ENCODE measurements at places on chromosomes 4 and X.

- no peak for DNase-seq
Measured at GRCh38 chrX:154486052-154486395, 391 bp downstream of the UBL4A start.

GRCh38 chr4:52957835-52958631 lies 95.9 kb downstream of the RASL11B start:
- DNase-seq, result no peak

- DNase-seq, result peak; percentile 55
Measured at GRCh38 chr4:14022456-14022855, 394.9 kb upstream of the BOD1L1 start.

DNA sequence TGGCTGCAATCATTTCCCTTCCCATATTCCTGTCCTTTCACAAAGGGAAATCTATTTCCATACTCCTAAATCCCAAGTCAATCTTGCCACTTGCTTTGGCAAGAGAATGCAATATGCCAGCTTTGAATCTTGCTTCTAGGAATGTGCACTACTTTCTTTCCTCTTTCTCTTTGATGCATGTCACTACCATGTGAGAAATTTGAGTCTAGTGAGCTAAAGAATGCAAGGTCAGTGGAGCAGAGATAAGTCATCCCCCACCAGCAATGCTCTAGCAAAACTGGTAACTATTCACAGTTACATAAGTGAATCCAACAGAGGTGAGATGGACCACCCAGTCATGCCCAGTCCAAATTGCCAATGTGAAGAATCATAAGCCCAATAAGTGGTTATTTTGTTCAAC lies 910.4 kb downstream of the RAB28 start:
- peak; percentile 3 for DNase-seq

DNA sequence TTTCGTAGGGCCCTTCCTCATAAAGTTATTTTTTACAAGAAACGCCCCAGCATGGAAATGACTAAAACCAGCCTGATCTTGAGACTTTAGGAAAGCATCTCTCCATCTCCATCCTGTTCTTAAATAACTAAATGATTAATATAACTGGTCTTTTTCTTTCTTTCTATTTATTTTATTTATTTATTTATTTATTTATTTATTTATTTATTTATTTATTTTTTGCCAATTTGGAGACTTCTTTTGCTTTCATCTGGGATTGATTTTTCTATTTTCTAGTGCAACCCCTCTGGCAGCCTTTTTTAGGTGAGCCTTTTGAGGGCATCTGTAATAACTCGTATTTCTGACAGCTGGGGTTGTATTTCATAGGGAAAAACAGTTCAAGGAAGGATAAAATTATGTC lies 1.2 kb upstream of the KLHL34 start:
- no peak for DNase-seq

DNA sequence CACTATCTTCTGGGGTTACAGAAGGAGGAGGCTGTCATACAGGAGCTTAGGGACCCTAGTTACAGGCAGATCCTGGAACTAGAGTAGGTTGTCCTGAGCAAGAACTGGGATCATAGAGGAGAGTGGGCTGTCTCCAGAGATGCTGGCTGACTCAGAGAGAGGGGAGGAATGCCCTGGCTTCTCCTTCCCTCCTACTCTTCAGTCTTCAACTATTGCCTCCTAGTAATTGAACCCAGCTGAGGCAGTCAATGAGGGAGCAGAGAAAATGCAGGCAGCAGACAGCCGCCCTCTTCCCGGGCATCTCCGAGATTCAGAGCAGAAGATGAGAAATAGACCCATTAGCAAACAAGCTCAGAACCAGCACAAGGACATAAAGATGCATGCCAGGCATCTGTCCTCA lies 118.3 kb upstream of the PDE5A start:
- DNase-seq, result no peak

GRCh38 chr4:78483811-78484210 lies 67.8 kb upstream of the ANXA3 start:
- DNase-seq, result no peak

DNA sequence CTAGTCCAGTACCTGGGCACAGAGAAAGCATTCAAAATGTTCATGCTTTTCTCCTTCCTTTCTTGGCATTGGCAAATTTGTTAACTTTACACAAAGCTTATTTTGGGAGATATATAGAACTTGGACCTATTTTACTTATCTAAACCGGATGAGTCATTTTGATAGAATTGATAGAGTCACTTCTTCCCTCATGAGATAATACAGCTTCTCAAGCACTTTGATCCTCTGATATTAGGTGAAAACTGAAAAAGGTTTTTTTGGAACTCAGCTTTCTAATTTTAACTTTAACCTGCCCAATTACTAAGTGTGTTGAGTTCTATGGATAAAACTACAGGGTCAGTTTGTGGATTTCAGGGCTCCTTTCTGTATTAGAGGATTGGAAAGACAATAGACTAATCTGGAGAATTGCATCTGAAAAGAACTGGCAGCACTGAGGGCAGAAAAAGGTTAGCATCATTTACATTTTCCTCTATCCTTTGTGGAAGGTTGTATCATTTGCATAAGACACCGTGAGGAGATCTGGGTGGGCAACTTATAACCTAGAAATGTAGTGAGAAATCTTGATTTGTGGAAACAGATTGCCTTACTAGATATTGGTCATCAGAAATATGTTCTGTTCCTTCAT lies 2.4 kb downstream of the WDR44 start:
- no peak for DNase-seq

- DNase-seq, result no peak
Measured at GRCh38 chrX:71151366-71151765, 6.7 kb downstream of the NLGN3 start.

GRCh38 chrX:113492895-113493294 lies 652.3 kb upstream of the AMOT start:
- no peak for DNase-seq

GRCh38 chr4:94403751-94404150 lies 48.0 kb upstream of the PDLIM5 start:
- no peak for DNase-seq

GRCh38 chrX:103756736-103757135 lies 19.9 kb upstream of the PLP1 start:
- DNase-seq, result no peak

DNA sequence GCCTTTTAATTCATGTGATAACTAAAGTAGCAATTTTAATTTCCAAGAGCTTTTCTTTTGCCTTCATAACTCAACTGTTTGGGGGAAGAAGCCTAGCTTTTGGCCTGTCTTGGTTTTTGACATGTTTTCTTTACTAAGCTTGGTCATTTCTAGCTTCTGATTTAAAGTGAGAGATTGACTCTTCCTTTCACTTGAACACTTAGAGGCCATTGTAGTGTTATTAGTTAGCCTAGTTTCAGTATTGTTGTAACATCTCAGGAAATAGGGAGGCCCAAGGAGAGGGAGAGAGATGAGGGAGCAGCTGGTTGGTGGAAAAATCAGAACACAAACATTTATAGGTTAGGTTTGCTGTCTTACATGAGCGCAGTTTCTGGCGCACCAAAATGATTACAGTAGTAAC lies 44.8 kb downstream of the DCLK2 start:
- DNase-seq, result no peak

DNA sequence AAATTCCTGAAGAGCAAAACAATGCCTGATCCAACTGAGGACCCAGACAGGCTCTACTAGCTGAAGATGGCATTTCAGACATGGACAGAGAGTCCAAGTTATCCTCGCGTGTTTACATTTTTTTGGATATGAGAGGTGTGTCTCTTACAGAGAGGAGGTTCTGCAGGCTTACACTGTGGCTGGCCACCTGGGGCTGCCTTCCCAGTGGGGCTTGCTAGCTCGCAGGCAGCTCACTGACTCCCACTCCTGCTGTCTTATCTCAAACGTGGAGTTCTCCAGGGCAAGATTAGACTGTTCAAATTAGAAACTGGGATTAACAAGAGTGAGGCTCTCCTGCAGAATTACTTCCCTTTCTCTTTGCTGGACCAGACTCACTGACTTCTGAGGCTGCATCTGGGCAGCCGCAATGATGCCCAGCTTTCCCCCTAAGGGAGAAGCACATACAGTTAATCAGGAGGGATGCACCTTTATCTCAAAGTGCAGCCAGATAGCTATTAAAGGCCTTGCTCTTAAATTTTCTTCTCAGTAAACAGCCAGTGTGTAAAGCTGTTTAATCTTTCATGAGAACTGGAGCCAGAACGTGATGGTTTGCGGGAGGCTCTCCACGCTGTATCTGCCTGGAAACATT lies 123.0 kb downstream of the ENPP6 start:
- DNase-seq, result no peak

DNA sequence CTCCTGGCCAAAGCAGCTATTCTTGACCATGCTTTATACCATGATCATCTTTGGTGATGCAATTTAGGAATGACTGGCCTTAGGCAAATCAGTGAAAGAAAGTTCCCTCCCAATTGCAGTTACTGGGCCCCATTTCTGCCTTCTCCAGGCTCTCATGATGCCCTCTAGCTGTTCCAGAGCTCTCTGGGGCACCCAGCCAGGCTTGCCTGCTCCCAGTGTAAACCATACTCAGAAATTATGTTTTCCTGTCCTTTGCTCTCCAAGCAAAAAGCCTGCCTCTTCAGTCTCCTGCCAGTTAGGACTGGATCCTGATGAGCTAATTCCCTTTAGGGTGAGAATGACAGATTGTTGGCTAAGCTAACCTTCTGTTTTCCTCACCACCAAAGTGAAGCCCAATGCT lies 85.3 kb upstream of the RBPJ start:
- no peak for DNase-seq

- DNase-seq, result no peak
Measured at GRCh38 chr4:145951931-145952330, 13.3 kb upstream of the ZNF827 start.

DNA sequence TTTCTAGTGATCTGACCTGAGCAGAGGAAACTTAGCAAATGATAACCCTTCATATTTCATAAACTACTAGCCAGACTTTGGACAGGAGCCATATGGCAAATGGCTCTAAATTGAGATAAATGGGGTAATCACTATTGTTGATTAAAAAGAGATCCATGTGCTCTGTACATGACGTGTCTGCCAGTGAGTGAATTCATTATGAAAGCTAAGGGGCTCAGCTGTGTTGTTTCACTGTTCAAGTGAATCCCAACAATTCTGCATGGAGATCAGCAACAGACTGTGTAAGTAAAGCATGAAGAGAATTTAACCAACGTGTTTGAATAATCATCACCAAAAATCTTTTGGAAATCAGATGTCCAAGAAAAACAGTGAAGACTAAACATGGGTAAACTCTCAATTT lies 9.5 kb upstream of the QRFPR start:
- no peak for DNase-seq

GRCh38 chr4:95248720-95249425 lies 299.9 kb downstream of the UNC5C start:
- DNase-seq, result no peak

GRCh38 chr4:94452476-94453371 lies 982 bp downstream of the PDLIM5 start:
- peak; percentile 66 for DNase-seq

- peak; percentile 17 for DNase-seq
Measured at GRCh38 chrX:11080741-11081305, 30.3 kb upstream of the HCCS start.

GRCh38 chrX:74534569-74535038 lies 79.8 kb downstream of the RLIM start:
- DNase-seq, result no peak

DNA sequence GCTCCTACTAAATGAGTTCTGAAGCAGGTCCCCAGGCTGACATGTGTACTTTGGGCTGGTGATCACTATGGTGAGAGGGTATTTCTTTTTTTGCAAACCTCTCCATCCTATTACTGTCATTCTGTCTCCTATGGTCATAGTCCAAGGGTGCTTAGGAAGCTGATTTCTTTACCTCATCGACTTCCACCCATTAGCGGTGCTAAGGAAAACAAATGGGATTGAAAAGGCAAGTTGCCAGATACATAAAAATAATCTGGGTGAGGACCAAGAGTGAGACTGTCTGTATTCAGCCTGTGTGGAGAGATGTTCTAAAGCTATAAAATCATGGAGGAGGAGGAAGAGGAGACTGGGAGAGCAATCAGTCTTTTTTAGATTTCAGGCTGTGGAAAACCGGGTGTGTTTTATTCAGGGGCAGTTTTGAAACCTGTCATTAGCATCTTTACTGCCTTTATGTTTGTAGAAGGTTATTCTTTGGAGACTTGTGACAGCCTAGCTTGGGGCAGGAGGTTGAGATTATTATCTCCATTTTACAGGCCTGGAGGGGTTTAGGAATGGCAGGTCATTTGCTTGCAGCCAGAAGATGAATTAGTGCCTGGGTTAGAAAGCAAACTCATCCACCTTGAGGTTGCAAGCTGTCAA lies 1.9 kb downstream of the TMEM164 start:
- no peak for DNase-seq

Measured in kidney glomerular epithelial cell (primary cell).